Astrocyte (in vitro differentiated cells and primary cell): ENCODE measurements at places on chromosomes 5 and 9. TPM values are rescaled to one million over a fixed set of nuclear protein-coding genes. Genes with fewer than 3 reads are reported as not detected.

DNA sequence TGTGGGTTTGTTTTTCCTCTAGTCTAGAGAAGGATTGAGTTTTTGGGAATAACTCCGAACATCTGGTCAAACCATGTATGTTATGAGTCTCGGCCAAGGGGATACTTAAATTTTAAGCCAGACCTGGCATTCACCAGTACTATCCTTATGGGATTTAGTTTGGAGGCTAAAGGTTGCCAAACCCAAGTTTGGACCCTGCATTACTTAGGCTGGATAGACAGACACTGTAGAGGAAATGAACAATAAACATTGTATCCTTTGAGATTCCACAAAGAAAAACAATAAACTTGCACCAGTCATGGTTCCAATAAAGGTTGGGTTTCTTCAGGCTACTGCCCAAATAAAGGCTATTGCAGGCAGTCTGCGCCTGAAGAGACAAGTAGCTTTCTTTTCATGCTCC lies 296.7 kb upstream of the MEF2C start:
- no peak for DNase-seq

DNA sequence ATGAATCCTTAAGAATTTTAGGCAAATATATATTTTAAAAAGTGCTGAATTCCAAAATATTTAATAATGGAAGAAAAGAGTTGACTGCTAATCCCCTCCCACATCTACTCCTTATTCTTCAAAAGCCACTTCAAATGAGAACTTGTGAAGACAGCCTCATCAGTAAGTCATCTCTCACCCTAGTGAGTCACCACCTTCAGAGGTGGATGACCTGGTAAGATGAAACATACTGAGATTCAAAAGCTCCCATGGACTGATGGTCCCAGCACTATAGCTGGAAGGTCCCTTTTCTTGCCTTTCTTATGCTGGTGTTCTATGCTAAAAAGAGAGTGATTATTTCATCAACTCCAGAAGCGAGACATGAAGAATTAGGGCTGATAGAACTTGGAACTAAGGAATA lies 37.8 kb upstream of the SPDL1 start:
- peak; percentile 62 for DNase-seq

DNA sequence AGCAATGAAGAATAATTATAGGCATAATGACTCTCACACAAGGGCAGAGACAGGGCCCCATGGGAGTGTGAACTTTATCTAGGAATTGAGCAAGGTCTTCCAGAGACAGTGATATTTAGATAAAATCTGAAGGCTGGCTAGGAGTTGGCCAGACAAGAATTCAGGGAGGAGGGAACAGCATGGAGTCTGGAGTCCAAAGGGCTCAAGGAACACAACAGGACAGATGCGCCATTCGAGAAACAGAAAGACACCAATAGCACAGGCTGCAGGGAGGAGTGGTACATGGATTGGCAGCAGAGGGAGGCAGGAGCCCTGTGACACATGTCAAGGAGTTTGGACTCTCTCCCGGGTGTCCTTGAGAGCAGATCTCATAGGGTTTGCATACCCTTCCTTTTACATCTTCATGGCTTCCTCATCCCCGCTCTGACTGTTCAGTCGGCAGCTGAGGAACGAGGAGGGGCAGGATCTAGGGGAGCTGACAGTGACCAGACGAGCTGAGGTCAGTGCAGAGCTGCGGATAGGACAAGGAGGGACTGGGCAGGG lies 64.0 kb upstream of the XPA start:
- no peak for DNase-seq

GRCh38 chr9:79610791-79611614 lies 39.2 kb downstream of the TLE4 start:
- peak; percentile 99 for DNase-seq

GRCh38 chr5:65819905-65820240 lies 97.9 kb downstream of the NLN start:
- DNase-seq: no peak

DNA sequence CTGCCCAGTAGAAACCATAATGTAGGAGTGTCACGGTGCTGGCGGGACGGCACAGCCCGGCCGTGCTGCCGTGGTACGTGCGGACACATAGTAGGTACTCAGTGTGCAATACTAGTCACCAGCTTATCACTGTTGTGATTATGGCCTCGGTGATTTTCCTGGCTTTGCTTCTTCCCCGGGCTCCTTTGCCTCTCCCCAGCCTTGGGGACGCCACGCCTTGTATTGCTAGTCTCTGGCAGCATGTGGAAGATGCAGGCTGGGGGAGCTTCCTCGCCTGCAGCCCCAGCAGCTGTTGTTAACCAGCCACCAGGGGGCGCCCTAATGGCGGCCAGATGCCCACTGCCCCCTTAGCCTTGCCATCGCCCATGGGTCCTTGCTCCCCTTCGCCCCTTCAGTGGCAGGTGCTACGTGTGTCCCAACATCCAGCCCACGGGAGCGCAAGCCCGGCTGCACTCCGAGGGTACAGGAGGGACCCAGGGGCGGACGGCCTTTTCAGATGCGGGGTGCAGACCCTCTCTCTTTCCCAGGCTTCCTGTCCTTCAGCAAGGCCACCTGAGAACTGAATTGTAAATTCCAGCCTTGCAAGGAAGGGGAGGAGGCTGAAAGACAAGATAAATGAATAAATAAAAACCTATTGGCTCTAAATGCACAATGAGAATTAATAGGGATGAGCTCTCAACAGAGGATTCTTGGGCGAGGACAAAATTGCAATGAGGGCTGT lies 8.0 kb downstream of the NTNG2 start:
- DNase-seq: peak; percentile 22

DNA sequence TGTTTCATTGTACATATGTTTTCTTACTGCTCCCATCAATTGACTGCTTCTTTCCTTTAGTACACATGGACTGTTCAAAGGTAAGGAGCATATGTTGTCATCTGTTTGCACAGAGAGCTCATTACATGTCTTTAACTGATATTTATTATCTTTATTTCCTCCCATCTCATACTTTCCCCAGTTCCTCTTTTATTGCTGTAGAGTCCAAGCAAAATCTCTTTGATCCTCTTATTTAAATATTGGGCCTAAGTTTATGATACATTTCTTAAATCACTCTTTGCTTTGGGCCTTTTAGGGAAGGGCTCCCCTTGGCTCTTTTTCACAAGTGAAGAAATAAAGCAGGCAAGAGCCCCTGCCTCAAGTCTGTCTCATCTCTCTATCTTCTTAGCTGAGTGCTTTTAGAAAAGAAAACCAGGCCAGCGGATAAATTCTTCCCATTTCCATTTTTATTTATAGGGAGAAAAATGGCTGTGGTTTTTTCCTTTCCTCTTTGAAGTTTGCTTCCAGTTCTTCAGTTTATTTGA lies 152.4 kb downstream of the DOCK2 start:
- no peak for DNase-seq

DNA sequence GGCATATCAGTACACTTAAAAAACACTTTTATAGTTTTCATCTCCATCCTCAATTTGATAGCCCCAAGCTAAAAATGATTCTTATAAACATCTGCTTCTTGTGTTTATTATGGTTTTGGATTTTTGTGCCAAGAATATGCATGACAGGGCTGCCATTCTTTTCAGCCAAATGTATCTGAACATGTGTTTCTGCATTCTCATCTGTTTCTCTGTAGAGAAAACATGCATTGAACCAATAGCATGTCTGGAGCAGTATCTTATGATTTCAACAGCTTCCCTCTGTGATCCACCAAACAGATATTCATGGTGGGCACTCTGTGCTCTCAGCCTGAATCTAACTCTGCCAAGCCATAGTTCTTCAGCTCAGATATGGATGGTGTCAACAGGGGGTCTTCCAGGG lies 99.3 kb upstream of the ERCC6L2 start:
- no peak for DNase-seq

DNA sequence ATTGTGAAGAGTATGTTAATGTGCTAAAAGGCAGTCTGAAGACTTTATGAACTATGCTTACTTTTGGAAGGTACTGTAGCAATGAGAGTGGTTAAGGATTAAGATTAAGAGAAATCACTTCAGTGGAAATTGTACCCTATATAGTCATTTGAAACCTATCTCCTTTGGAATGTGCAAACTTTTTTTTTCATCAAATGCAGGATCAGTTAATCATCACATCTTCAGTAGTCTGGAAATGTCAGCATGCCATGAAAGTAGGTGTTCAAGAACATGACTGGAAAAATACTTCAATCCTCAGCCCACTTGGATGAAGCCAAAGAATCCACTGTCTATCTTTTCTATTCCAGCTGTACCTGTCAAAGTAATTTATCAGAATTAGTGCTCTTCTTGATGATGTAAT lies 157.8 kb upstream of the TMEM161B start:
- no peak for DNase-seq

DNA sequence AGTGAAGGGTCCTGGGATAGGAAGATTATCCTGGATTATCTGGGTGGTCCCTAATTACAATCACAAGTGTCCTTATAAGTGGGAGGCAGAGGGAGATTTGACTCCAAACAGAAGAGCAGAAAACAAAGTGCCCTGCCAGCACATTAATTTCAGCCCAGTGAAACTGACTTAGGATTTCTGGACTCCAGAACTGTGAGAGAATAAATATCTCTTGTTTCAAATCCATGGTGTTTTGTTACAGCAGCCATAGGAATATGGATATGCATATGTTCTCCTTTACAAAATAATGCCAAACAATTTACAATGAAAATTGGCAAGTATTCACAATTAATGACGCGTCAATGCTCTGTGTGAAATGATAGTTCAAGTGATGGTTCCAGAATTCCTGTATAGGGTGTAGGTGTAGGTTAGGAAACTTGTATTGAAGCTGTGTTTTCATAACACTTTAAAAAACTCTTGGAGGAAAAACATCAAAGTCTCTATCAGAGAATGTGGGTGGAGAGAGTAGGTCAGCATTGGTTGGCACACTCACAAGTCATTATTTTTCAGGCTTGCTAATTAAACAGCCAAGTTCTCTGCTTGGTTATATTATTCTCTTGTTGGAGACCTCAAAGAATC lies 19.9 kb upstream of the PLPP1 start:
- DNase-seq: no peak

DNA sequence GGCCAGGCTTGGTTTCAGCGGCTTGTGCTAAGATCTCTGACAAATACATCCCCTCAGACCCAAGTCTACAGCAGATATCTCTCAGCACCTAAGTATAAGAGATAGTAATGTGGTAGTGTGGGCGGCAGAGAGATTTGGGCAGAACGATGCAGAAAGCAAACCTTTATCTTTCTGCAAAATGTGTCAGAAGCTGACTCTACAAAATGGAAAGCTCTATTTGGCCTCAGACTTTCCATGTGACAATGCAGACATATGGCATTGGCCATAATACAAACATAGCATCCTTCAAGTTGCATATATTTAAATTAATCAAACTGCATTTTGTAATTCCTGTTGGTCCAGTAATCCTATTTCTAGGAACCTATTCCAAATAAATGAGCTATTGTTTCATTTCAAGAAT lies 102.5 kb upstream of the RAI14 start:
- DNase-seq: no peak

DNA sequence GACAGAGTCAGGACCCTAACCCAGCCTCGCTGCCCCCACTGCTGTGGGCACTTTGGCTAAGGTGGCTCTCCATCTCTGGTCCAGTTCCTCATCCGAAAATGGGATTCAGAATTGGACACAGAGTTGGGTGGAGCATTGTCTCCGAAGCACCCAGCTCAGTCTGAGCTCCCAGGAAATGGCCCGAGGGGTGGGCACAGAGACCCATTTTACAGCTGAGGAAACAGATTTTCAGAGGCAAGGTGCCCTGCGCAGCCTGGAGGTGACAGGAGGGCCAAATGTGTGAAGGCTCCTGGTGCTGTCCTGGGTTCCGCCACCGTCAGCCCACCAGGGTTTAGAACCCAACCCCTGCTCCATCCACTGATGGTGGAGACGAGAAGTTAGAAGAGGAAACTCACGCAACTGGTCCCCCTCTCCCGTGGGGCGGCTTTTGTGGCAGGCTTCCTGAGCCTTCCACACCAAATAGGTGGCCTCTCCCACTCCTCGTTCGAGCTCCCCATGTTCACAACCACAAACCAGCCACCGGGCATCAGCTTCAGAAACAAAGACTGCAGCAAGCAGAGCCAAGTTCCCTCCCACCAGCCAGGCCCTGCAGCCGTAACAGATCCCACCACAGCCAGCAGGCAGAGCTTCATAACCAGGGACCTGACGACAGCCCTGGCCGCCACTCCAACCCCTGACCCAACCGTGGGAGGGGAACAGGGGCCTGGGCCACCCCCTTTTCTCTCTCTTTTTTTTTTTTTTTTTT lies 90.9 kb upstream of the LMX1B start:
- no peak for DNase-seq

DNA sequence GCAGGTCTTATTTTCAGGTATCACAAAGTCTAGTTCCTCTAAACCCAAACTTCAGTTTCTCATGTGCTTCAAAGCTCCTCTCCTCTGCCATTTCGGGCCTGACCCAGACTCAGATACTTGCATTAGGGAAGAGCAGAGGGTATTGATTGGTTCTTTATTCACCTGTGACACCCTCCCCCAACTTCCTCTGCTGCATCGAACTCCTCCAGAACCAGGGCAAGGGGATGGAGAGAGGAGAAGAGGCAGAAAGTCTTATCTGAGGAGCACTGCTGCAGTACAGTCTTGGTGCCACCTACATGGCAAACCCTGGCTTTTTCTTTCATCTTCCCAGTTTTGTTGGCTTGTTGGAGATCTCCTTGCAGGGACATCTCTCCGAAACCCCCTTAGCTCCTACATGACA lies 96.0 kb upstream of the OSMR start:
- no peak for DNase-seq

SH3GL2 gene
- total RNA-seq: 0.16 TPM in 1 of 2 replicates, not detected in the other

IFNA6 gene
- total RNA-seq: not detected in 2 replicates

ANKRD18A gene
- 4.0 and 11.7 TPM in 2 replicates for total RNA-seq

CLK4 gene
- total RNA-seq: 15.4 and 16.5 TPM in 2 replicates

PCDHB15 gene
- total RNA-seq: 1.3 and 1.6 TPM in 2 replicates

DPYSL3 gene
- 197 and 198 TPM in 2 replicates for total RNA-seq

MARVELD2 gene
- total RNA-seq: 10.1 and 10.6 TPM in 2 replicates
